ENCODE measurements at places on chromosomes 1 and 21.

GRCh38 chr1:244273262-244273844 lies 178.4 kb downstream of the ADSS2 start:
- DNase-seq = no peak

- no peak for DNase-seq
These were observed 3.4 kb downstream of the RIPK4 start for GRCh38 chr21:41763398-41763931.

- DNase-seq = no peak
These were observed 8.3 kb upstream of the LGALS8 start for GRCh38 chr1:236515443-236515958.

GRCh38 chr1:65421351-65422025 lies 1.0 kb downstream of the LEPR start:
- DNase-seq = no peak

- DNase-seq = no peak
These were observed 8.4 kb downstream of the PDIK1L start for GRCh38 chr1:26119892-26120608.

DNA sequence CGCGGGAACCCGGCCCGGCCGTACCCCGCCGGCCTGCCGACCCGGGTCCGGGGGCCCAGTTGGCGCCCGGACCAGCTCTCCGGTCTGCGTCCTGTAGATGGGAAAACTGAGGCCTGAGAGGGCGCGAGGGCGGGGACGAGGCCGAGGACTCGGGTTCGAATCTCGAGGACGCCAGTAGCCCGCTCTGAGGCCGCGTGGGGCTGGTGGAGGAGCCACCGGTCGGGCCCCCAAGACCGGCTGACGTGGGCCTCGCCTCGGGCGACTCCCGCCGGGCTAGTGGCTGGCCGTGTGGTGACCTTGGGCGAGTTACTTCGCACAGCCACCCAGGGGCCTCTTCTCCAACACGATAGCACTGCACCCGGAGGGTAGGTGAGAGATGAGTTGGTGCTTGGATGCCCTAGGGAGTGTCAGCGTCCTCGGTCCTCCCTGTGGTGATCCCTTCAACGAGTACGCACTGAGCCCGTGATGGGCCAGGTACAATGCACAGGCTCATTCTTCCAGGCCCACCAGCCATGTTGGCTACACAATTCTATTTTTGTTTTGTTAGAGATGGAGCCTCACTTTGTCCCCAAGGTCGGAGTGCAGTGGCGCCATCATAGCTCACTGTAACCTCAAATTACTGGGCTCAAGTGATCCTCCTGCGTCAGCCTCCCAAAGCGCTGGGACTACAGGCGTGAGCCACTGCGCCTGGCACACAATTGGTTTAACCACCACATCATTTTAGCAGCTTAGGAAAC lies 404 bp upstream of the SCMH1 start:
- no peak for DNase-seq

GRCh38 chr1:3777078-3777547 lies 4.6 kb downstream of the SMIM1 start:
- no peak for DNase-seq

- no peak for DNase-seq
These were observed 93.6 kb downstream of the SIM2 start for GRCh38 chr21:36792505-36792967.

DNA sequence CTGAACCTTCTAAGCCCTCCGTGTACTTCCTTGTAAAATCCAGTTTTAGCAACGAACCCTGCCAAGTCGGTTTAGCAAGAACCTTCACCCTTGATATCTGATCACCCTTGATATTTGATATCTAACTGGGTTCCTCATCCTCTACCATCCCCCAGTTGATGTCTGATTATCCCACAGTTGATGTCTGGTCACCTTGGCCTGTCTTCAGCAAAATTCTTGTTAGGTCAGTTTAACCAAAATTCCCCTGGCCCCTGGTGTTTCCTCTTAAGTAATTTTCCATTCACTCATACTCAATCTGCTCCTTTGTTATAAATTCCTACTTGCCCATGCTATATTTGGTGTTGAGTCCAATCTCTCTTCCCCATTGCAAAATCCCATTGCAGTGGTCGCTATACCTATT lies 114.5 kb upstream of the ZNHIT6 start:
- no peak for DNase-seq

- no peak for DNase-seq
These were observed 9.6 kb downstream of the RAB42 start for GRCh38 chr1:28601696-28602095.

DNA sequence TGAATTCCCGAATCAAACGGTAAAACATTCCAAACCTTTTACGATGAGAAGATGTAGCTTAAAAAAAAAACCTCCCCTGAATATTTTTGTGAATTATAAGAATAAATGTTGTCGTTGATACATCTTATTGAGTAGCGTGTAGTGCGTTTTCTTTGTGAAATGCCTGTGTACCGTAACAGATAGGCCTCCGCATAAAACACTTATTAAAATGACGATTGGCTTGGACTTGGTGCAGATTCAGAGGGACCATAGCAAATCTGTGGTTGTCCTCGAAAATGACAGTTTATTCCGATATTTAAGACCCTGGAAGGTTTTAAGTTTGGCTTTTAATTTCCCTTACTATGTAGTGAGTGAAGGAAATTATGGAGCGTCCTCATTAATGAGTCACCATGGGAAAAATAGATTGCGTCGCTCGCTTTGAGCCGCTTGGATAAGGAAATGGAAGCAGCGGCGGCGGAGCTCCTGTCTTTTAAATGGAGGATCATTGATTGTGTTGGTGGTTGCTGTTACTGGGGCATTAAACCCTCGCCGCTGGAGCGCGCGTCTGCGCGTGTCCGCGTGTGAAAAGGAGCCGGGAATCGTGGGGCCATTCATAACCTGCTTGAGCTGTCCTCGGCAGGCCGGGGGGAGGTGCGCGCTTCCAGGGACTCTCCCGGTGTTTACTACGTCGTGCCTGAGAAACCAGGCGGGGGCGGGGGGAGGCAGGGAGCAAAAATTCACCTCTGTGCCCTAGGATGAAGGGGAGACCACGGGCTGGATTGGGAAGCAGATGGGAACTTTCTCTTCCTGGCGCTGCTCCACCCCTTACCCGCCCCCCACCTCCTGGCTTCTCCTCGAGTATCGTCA lies 1.6 kb downstream of the SPEN start:
- DNase-seq = peak; percentile 50

- no peak for DNase-seq
These were observed 374.9 kb upstream of the BRINP3 start for GRCh38 chr1:190852611-190853010.

- DNase-seq = no peak
These were observed 195.2 kb downstream of the FCRL5 start for GRCh38 chr1:157357111-157357510.

DNA sequence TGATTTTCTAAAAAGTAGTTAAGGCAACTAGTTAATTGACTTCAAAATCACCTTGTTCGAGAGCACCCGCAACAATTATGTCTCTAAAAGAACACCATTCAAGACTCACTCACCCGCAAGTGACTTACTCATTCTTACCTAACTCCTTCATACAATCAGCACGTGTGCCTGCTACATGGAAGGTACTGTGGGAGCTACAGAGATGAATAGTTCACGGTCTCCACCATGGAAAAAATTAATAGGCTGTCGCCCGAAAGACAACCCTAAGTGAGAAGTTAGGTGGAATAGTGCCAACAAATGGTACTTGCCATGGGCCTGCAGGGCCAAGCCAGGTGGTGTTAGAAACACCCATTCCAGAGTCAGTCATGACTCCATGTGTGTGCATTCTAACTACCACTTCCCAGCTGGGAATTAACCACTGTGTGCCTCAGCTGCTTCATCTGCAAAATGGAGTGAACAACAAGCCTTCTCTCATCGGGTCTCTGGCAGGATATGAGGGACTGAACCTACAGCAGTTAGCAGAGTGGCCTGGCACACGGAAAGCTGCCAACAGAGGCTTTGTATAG lies 7.1 kb downstream of the SSBP3 start:
- no peak for DNase-seq

DNA sequence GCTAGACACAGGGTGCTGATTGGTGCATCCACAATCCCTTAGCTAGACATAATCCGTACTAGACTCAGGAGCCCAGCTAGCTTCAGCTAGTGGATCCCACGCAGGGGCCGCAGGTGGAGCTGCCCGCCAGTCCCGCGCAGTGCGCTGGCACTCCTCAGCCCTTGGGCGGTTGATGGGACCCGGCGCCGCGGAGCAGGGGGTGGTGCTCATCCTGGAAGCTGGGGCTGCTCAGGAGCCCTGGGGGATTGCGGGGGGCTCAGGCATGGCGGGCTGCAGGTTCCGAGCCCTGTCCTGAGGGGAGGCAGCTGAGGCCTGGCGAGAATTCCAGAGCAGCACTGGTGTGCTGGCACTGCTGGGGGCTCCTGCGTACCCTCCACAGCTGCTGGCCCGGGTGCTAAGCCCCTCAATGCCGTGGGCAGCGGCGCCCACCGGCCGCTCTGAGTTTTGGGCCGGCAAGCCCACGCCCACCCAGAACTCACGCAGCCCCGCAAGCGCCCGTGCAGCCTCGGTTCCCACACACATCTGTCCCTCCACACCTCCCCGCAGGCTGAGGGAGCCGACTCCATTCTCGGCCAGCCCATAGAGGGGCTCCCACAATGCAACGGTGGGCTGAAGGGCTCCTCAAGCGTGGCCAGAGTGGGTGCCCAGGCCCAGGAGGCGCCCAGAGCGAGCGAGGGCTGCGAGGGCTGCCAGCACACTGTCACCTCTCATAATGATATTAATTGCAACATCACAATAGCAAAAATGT lies 87.4 kb downstream of the CRB1 start:
- DNase-seq = no peak

- DNase-seq = no peak
These were observed 82.8 kb downstream of the TRIM33 start for GRCh38 chr1:114428083-114428754.

DNA sequence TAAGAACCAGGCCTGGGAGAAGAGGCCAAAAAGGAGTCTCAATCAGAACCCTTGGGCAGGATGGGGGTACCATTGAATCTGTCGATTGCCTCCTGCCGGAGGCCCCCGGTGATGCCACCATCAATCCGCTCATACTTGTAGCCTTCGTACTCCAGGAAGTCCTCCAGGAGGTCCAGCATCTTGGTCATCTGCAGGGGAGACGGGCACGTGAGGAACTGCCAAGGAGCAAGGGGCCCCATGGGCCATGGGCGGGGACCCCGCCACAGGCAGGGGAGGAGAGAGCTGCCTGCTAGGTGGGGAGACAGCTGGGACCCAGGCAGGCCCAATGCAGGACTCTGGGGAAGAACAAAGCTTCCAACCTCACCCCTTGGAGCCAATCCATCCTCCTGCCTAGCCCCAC lies 48.6 kb downstream of the CHD5 start:
- no peak for DNase-seq

GRCh38 chr1:151060007-151060656 lies at the start of gene MLLT11:
Gene MLLT11 (plus strand): TSS chr1:151060397. CDS start chr1:151067225, 6,828 bp downstream.
- DNase-seq = no peak

GRCh38 chr1:42801832-42802473 lies 15.0 kb upstream of the ERMAP start:
- no peak for DNase-seq

DNA sequence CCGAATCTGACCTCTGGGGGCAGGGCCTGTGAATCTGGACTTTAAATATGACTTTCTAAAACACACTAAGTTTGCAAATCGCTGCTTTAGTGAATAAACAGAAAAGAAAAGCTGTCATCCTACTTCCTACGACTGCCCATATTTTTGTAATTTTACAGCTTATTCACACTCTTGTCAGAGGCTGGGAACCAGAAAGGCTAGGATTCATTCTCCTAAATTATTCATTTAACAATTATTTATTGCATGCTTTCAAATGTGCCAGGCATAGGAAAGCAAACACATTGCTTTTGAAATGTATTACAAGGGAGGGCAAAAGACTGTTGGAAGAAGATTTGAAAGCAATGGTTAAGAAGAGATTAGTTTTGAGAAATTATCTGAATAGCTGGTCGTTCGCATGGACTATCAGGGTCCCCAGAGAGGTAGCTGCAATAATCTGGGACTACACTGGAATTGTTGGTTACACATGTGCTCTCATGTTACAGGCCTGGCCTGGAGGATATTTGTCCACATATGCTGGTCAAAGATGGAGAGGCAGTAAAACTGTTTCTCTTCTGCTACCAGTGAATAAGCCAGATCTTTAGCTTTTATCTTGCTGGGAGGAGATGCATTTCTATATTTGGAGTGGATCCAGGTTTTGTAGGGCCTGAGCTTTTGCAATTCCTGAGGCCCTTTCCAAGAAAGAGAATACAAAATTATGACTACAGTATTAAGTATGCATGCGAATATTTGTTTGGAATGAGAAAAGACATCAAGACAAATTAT lies 29.6 kb upstream of the SFPQ start:
- DNase-seq = no peak

- DNase-seq = no peak
These were observed 19.1 kb upstream of the ANGPTL7 start for GRCh38 chr1:11170102-11170501.

DNA sequence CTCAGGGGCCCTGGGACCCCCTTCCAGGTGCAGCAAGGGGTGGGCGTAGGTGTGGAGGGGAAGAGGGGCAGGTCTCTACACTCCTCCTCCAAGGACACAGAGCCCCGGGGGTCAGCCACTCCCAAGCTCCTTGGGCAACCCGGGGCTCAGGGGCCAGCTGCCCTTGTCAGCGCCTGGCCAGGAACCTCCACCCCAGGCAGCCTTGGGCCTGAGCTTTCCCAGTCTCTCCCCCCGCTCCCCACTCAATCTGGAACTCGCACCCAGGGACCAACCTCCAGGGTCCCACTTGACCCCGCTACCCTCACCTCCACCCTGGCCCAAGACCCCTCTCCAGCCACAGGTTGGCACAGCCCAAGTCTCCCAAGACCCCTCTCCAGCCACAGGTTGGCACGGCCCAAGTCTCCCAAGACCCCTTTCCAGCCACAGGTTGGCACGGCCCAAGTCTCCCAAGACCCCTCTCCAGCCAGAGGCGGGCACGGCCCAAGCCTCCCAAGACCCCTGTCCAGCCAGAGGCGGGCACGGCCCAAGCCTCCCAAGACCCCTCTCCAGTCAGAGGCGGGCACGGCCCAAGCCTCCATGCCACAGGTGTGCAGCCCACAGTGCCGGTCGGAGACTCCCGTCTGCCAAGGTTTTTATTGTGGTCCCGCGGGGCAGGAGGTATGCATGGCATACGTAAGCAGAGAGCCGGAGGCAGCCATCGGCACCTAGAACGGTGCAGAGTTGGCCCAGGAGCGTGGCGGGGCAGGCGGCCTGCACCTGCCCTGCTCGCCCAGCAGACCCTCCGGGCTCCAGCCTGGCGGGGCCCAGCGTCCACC lies 3.0 kb downstream of the TNFRSF4 start:
- no peak for DNase-seq

GRCh38 chr1:247656221-247656875 lies 23.2 kb downstream of the OR13G1 start:
- no peak for DNase-seq

DNA sequence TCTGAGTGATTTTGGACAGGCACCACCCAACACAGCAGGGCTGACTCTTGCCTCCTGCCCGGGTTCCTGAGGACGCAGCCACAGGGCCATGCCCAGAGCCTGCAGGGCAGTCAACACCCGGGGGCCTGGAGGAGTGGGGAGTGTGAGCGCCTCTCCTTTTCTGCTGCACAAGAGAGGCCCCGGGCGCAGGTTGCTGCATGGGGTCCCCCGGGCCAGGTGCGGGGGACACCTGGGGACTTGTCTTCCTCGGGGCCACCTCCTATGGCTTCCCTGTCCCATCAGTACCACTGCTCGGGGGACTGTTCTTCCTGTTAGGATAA lies 6.9 kb upstream of the TTC34 start:
- DNase-seq = no peak

- no peak for DNase-seq
These were observed 4.7 kb downstream of the C1orf35 start for GRCh38 chr1:228098323-228098931.

- no peak for DNase-seq
These were observed 82.9 kb downstream of the GALNT2 start for GRCh38 chr1:230149751-230150584.

Measured in stimulated activated CD8-positive, alpha-beta memory T cell treated with anti-CD3 and anti-CD28 coated beads, Interleukin-15, amount 100 ng/mL, for 4 hours (primary cell).